Esophagus mucosa (tissue), 1 donor: ENCODE measurements at places on chromosomes 7 and 10.

DNA sequence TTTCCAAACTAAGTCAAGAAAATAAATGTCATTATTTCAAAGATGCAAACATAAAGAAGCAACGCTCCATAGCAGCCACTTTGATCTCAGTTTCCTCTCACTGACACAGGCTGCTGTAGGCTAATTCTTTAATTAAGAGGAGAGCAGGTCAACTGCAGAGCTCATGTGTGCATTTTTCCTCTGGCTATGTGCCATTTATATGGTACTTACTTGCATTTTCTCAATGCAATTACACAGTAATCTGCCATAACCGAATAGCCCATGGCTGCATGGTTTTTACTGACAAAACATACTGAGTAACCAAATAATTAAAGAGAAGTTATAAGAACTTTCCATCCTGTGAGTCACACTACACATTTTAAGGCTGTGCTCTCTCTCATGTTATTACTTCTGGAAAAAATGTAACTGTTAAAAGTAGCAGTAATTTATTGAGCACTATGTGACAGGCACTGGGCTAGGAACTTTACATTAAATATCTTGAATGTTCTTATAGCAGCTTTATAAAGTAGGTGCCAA is 122.0 kb downstream of the ELAPOR2 start:
- no peak for ATAC-seq

- no peak for ATAC-seq
Measured at GRCh38 chr10:48400129-48400849, 93.8 kb downstream of the MAPK8 start.

DNA sequence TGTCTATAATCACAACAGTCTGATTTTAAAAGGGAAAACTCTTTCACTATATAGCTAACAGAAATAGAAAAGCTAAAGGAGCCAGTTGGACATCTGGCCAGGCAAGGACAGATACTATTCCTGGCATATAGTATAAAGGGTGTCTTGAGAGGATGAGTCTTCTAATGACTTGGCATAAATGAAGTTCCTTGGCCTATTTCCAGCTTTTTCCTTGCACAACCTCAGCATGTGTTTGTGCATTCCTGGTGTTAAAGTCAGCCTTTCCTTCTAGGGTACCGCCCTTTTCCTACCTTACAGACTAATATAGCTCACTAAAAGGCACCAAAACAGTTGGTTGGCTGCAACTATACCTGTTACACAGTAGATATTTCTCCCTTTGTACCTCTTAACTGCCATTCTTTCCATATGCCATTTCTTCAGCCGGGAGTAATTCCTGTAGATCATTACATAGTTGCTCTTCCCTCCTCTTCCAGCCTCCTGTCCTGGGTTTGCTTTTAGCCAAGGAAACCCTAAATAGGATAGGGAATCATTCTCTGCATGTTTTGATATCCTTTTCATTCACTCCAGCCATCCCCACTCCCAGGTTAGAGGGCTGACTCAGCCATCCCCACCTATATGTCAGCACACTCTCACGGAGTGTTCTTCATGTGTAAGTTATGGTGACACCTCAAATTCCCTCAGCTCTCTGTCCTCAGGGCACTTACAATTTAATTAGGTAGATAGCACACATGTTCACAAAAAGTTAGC is 102.1 kb upstream of the MDFIC start:
- peak; percentile 97 for ATAC-seq

DNA sequence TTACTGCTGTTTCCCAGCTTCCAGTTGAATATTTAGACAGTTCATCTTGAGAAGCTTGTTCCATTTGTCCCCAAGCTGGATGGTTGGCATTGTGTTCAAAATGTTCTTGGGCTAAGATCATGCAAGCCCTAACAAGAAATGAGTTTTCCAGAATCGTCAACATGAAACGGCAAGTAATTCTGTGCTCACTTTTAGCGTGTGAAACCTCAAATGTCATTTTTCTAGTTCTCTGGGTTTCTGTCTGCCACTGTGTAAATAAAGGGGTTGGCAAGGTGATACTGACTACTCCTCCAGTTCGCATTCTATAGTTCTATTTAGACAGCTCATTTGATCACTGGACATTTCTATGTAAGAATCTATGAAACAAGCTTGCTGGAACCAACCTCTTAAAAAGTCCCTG is 194.0 kb downstream of the AHR start:
- ATAC-seq: peak; percentile 75
